ENCODE measurements at places on chromosomes 5 and 9.

DNA sequence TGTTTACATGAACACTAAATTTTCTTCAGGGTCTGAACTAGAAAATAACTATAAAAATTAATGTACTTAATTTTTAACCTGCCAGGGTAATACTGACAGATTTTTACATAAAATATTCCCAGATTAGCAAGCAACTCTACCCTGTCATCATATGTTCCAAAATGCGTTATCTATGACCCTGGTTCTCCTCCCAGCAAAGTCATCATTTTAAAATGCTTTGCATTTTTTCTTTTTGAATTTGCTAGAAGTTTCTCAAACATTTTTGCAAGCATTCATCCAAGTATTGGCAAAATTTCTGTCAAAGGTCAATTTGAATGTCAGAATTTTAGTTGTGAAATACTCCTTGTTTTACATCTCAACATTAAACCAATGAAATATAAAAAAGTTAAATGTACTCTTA, 144.5 kb upstream of the FTMT start:
- DNase-seq, result no peak

DNA sequence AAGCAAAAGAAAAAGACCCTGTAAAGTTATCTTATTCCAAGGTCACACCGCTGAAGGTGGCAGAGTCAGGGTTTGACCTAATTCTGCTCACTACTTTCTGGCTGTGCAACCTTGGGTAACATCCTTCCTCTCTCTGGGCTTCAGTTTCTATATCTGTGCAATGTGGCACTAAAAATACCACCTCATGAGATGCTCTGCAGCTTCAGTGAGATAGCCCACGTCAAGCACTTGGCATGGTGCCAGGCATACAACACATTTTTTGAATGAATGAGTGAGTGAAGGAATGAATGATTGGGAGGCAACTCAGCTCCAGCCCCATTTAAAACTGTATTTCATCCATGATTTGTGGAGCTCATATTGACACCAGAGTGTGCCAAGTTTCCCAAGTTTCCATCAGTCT, 62.3 kb downstream of the FOXI1 start:
- no peak for DNase-seq

- no peak for DNase-seq
Observed at GRCh38 chr9:36424289-36425055, 24.4 kb upstream of the RNF38 start.

GRCh38 chr9:32344551-32345182, 39.8 kb upstream of the ACO1 start:
- DNase-seq, result no peak

DNA sequence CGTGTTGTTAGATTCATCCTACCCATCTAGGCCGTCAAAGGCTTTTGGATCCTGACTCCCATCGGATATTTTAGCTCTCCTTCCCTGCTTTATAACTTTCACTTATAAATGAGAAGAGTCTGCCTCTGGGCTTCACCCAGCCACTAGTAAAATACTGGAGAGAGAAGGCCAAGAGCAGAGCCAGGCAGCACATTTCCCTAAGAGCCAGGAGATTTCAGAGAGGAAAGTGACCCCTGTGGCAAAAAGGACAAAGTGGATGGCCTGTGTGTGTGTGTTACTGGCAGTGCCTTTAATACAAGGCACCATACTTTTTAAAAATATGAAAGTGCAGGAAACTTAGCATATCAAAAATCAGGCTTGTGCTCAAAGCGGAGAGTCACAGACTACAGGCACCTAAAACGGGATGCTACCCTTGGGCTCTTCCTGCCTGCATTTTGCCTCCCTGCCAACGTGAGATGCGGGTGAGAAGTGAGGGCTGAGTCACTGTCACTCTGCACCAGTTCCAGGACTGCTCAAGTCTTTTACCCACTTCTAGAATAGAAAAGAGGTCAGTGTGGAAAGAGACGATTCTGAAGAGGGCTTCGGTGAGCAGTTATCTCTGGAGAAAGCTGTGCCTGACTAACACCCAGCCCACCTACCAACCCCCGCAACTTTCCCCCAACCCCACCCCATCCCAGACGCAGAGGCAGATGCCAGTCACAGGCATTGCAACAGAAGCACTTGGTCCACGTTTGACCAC, 15.9 kb downstream of the NFIL3 start:
- DNase-seq, result no peak

DNA sequence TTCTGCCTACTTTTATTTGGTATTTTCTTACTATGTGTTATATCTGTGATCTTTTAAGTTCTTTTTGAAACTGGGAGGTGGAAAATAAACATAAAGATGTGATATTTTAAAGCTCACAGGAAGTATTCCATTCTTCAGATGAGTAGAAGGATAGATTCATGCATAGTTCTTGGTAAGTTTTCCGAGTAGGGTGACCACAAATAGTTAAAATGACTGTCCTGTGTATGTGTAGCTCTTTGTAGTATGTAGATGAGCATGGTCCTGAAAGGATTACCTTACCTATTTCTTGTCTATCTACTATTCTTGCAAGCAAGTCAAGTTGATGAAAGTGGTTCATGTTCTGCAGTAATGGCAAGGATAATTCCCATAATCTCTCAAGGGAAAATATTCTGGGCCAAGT, 47.7 kb downstream of the SRFBP1 start:
- DNase-seq, result no peak

DNA sequence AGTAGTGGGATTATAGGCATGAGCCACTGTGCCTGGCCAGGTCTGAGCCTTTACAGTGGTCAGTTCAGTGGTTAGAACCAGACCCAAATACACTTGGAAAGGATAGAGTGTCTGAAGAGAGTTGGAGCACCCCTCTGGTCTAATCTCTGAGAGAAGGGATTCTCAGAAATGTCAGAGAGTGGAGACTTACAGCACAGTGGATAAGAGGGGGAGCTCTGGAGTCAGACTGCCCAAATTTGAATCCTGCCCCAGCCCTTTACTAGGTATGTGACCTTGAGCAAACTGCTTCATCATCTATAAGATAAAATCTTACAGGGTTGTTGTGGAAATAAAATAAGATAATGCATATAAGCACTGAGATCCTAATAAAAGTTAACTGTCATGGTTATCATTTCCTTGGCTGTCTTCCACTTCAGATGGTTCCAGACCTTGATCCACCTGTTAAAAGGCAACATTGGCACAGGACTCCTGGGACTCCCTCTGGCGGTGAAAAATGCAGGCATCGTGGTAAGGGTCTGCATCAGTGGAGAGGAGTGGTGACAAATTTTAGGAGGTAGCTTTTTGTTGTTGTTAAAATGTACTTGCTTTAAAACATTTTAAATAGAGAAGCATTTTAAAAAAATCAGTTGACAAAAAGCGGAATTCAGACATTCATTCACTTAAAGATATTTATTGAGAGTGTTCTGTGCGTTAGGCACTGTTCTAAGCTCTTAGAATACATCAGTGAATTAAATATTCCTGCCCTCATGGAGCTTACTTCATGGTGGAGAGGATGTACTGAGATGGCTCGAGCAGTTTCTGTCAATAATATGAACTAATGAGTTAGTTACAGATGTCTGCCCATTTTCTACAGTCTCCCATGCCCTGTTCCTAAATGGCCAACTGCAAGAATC, 16.0 kb downstream of the SLC36A1 start:
- no peak for DNase-seq

GRCh38 chr5:88948746-88949600, 66.0 kb upstream of the MEF2C start:
- no peak for DNase-seq

DNA sequence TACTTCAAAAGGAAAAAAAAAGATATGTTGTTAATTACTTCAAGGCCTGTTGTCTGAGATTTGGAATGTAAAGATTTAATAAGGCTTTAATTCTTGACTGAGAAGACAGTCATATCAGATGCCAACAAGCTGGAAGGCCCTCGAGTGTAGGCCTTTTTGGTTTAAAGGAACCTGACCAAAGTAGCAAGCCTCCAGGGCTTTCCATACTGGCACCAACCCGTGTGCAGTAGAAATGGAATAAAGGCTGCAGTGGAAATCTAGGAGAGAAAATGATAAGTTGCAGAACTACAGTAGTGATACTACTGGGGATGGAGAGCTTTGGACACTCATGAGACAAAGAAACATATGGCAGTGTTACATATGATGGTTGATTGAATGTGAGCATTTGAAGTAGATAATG, 358.0 kb downstream of the TAF11L14 start:
- no peak for DNase-seq

GRCh38 chr9:25677301-25678146, 720 bp downstream of the TUSC1 start:
- DNase-seq, result peak; percentile 46

- no peak for DNase-seq
Observed at GRCh38 chr5:157175071-157175612, 5.5 kb upstream of the ITK start.

- DNase-seq, result no peak
Observed at GRCh38 chr5:101278011-101278687, 375.1 kb upstream of the ST8SIA4 start.

DNA sequence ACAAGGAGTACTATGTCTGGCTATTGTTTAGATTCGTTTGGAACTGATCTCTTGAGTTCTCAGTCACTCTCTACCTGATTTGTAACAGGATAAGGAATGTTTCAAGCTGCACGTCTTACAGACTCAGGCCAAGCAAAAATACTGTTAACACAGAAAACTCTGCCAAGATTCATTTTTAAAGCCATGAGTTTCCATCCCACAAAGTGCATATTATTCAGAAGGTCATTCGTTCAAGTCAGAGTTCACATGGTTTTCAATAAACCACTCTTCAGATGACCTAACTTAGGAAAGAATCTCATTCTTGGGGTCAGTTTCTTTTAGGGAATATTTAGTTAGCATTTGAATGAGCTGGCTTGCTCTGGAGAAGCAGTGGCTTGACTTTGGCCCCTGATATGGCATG, 49.3 kb downstream of the F2R start:
- no peak for DNase-seq

DNA sequence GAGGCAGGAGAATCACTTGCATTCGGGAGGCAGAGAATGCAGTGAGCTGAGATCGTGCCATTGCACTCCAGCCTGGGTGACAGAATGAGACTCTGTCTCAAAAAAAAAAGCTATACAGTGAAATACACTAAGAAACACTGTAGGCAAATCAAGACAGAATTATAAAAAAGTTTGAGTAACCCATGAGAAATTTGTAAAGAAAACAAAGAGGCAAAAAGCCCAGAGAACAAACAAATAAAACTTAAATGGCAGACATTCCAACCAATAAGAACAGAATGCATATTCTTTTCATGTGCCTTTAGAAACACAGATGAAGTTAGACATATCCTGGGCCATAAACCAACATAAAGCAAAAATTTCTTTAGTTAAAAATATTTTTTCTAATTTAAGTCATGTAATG, 30.6 kb downstream of the ZNF169 start:
- no peak for DNase-seq

DNA sequence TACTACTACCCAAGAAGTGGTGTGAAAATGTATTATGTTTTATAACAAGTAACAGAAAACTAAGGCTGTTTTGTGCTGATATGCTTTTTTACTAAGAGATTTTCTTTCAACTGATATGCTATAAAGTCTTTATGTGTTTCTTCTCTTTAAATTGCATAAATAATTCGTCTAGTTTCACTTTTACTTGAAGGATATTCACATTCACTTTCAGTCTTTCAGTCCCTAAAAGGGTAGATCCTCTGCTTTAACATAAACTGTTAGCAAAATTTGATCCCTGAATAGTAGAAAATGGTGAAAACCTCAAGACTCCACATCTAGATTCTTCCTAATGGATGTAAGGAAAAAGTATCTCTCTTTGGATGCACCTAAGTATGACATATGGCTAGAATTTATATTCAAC, 69.0 kb upstream of the FST start:
- DNase-seq, result no peak

GRCh38 chr9:89363311-89363670, 45.0 kb downstream of the SECISBP2 start:
- DNase-seq, result no peak

GRCh38 chr5:63959177-63959982, 2.9 kb downstream of the HTR1A start:
- peak; percentile 86 for DNase-seq

GRCh38 chr5:64690417-64691151, at the start of gene SHISAL2B:
SHISAL2B (plus strand) TSS chr5:64690503; CDS start chr5:64690624, 121 bp downstream.
- peak; percentile 53 for DNase-seq

DNA sequence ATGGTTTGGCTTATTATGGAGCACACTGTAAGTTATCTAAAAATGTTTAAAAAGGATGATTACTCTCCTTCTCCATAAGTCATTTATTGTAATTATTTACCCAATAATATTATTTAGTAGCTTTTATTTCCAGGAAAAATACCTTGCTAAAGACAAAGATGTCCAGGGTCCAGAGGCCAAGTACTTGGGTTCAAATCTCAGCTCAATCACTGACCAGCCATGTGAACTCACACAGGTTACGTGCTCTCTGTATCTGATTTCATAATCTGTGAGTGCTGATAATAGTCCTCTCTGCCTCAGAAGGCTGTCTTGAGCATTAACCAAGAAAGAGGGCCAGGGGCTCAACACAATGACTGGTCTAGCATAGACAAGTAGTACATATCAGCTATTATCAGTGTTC, 27.0 kb downstream of the ALDH1A1 start:
- DNase-seq, result no peak

DNA sequence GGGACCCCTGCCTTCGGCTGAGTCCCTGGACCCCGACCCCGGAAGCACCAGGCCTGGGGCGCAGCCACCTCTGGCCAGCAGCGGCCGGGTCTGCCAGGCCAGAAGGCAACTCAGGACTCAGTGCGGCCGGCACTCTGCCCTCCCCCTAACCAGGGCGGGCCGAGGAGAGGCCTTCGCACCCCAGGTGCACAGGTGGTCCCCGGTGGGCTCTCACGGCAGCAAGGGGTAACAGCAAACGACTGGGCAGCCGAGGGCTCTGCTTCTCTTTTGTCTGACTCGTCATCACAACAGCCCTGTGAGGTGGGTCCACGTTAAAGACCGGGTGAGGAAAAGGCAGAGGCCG, 20.7 kb upstream of the NOTCH1 start:
- DNase-seq, result no peak

DNA sequence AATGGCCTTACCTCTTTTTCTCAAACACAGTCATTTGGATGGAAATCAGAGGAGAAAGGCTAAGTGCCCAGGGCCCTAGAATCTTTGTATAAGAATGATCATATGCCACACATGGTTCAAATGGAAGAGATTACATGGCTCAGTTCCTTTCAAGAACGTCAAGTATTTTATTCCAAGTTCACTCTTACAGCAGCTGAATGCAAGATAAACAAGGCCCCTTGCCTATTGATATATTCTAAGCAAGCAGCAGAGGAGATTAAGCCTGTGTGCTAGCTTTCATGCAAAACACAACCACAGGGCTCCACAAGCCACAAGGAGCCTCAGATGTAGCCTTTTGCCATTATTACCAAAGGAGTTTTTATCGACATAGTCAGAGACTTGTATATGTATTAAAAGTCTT, 55.3 kb upstream of the SLCO6A1 start:
- no peak for DNase-seq

GRCh38 chr5:880816-881550, 11.6 kb downstream of the BRD9 start:
- DNase-seq, result no peak
